ENCODE measurements at places on chromosomes 3 and 15.

DNA sequence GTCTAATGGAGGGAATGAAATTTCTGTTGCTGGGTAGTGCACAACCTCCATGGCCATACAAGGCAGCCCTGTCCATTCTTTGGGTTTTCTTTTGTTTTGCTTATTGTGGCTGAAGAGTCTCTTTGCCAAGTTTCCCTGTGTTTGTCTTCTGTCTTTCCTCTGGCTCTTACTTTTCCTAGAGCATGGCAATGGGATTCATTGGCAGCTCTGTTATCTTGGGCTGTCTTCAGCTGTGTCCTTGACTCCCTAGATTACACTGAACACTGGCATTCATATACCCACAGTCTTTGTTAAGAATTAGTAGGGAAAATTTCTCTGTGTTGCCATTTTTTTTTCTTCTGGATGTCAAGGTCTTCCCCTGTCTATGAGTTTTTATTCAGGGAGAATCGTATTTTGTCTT lies 16.1 kb upstream of the DCBLD2 start:
- no peak for DNase-seq

GRCh38 chr3:126105691-126106187 lies 21.8 kb upstream of the SLC41A3 start:
- no peak for DNase-seq

DNA sequence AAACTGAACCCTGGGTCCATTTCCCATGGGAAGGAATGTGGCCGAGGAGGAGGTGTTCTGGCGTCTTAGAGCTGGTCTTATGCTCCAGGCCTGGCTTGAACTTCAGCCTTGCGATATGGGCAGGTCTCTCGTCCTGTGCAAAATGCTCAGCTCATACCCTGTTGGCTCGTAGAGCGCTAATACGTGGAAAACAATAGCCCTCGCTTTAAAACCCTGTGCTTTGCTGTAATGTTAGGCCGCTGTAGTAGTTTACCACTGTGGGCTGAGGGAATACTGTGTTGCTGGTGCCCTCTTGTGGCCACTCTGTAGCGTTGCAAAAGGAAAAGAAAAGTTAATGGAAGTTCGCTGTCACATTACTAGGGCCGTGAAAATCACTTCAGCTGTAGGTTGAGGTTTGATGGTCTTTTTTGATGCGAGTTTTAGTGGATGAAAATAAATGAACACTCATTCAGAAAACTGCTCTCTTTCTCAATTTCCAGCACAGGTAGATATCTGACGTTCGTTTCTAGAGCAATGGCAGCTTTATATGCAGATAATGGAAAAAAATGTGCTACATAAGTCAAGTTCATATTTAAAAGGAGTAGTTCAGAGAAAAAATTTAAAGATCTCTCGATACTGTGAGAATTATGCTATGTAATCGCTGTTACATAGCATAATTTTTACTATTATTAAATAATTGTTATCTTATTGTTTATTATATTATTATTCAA lies 92.9 kb downstream of the MCTP2 start:
- DNase-seq = peak; percentile 22

GRCh38 chr3:55549177-55549576 lies 62.1 kb upstream of the WNT5A start:
- DNase-seq = no peak

DNA sequence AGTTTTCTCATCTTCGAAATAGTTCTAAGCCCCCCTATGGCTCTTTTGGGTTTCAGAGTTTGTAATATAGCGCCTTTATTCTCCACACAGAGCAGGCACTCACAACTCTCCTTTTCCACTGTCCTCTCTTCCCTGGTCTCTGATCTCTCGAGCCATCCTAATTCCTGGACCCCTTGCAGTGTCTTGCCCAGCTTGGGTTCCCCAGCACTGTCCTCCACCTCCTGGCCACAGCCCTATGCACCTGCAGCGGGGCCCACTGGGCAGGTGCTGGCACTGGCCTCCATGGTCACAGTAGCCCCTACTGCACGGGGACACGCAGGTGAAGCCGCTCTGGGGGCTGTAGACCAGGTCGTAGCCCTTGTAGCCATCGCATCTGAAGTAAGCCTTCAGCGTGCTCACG lies 27.9 kb downstream of the MUC20 start:
- DNase-seq = no peak

GRCh38 chr15:61828860-61829513 lies 231.3 kb downstream of the VPS13C start:
- DNase-seq = no peak

GRCh38 chr3:50478671-50479260 lies 24.7 kb downstream of the CACNA2D2 start:
- DNase-seq = no peak

DNA sequence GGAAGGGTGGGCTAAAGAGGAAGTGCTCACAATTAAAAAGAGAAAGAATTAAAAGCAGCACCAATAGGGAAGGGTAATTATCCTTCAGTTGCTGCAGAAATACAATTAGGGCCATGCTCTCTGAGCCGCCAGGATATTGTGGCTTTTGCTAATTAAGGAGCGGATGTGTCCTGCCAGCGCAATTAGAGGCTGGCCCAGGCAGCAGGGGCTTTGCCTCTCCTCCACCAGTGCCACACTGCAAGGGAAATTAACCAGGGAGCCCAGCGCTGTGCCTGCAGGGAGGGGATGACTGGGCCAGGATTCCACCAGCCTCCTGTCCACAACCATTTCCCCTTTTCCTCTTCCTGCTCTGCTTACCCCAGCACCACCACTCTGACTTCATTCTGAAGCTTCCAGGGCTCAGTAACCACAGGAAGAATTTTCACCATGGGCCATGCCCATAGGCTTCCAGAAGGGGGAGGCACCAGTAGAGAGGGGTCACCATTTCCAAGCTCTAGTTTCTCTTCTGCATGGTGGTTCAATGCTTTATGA lies 10.4 kb upstream of the AEN start:
- DNase-seq = no peak

DNA sequence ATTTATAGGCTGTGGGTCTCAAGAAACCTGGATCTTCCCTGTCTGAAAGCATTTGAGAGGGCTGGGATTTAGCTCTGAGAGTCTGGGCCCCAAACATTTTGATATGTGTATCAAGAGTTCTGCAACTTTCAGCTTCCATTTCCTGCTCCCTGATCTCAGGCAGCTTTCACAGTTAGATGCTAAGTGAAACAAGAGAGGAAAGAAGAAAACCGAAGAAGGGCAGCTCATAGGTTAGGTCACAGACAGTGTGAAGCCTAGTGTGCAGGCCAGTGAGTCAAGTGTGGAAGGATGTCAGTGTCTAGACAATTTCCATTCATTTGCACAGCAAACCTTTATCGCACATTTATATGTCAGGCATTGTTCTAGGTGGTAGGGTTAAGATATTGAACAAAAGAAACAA lies 173.6 kb upstream of the PROK2 start:
- DNase-seq = no peak

- DNase-seq = no peak
These were observed 179.1 kb upstream of the ZPLD1 start for GRCh38 chr3:102255736-102256135.

DNA sequence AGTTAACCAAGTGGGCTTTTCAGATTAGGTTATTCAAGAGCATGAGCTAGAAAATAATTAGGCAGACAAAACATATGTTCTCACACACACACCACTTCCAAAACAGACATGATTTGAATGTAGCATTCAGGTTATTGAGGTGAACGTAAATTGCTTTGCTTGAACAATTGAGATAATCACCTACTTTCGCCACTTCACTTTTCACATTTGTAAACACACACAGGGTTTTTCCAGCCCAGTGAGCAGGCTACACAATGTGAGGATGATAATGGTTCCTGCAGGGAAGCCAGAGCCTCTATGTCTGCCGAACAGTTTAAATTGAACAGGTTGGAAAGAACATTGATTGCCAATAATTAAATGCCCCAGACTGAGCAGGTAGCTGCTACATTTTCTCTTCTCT lies 560.8 kb downstream of the OCA2 start:
- no peak for DNase-seq

DNA sequence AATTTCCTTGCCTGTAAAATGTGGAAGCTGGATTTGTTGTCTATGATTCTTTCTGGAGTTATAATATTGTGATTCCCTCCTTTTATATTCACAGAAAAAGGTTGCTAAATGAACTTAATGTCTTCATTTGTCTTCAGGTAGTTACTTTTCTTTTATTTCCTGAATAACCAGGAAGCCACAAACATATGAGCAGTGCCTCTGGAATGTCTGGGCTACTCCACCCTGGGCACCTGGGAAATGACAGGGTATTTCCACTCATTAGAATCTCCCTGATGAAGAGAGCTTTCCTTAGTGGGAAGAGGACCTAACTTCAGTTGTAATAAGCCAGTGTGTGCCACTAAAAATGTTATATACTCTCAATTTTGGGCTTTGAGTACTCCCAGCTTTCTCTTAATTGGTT lies 3.8 kb upstream of the SLMAP start:
- no peak for DNase-seq

DNA sequence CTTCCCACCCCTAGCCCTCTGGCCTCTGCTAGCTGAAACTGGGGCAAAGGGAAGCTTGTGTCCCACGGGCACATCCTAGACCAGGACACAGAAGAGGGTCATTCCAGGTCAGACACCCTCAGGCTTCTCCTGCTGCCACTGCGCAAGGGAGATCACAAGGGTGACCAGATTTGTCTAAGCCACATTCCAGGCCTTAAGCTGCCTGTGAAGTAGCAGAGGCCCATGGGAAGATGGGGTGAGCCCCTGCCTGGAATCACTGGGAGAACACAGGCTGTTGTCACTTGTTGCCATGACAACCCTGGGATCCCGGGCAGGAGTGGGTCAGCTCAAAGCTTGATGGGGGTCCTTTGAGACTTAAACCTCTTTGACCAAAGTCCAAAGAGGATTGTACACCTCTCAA lies 10.8 kb downstream of the STRA6 start:
- no peak for DNase-seq

DNA sequence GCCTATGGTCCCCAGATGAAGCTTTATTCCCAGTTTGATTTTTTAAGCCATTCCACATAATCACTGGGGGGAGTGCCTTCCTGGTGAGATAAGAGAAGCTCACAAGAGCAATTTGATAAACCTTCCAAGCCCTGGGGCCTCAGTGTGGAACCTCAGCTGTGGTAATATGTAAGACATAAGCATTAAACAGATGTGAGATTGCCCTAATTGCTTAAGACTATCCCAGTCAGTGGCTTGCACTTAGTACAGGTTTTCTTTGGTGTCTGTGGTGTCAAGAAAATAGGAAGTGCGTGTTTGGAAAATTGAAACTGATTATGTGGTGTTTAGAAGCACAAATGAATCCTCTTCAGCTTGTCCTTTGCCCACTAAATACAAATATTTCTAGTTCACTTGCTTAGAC lies 54.3 kb downstream of the LRRN1 start:
- DNase-seq = no peak

- no peak for DNase-seq
These were observed 69.0 kb downstream of the RBM6 start for GRCh38 chr3:50008931-50009330.

DNA sequence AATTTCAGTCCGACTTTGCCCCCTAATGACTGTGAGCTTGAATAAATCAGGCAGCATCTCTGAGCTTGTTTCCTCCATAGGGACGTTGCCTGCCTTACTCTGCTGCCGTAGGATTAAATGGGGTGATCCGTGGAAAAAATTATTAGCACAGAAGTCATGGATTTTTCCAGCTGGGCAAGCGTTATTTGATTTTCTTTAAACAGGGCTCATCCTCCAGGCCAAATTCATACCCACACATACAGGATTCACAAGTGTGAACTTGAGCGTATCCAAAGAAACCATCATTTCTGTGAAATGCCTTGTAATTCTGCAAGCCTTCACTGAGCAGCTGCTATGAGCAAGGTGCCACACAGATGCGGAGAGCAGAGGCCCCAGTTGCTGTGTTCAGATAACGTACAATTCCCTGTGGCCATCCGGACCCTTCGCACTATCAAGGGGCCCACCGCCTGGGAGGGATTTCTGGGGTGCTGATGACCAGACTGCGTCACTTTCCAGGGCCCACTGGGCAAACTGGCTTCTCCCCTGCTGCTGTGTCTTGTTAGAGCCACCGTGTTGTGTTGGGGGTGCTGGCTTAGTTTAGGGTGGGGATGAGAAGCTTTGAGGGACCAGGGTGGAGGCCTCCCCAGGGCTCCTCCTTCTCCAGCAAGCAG lies 61.4 kb downstream of the MGLL start:
- no peak for DNase-seq

DNA sequence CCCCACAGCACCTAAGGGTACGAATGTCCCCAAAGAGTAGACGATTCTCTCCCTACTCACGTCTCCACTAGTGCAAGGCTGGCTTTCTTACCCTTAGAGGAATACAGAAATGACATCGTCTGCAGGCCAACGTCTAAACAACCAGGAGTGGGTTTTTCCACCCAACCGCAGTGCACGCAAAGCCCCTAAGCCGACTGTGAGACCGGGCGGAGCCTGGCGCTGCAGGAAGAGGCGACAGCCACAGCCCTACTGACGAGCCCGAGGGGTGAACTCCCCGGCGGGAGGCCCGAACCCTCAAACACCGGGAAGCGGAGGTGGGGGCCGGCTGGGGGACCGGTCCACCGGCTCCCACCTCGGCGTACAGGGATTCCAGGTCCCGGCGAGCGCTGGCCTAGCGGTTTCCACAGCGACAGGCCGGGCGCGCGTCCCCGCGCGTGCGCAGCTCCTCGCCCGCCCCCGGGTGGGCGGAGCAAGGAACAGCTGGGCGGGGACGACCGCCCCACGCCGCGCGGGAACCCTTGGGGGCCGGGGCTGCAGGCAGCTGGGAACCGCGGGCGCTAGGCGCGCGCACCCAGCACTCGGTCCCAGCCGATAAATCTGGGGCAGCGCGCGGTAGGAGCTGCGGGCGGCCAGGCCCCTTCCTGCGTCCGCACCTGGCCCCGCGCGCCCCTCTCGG lies at the start of the genes CEP19 and PIGX:
CEP19 (minus strand) TSS at position 413 of the 676 bp plus-strand sequence. CDS start 3,593 bp downstream, outside the sequence.
PIGX (plus strand) TSS at position 540 of the 676 bp plus-strand sequence.
- peak; percentile 85 for DNase-seq

GRCh38 chr15:61989667-61990066 lies 70.6 kb downstream of the VPS13C start:
- no peak for DNase-seq

DNA sequence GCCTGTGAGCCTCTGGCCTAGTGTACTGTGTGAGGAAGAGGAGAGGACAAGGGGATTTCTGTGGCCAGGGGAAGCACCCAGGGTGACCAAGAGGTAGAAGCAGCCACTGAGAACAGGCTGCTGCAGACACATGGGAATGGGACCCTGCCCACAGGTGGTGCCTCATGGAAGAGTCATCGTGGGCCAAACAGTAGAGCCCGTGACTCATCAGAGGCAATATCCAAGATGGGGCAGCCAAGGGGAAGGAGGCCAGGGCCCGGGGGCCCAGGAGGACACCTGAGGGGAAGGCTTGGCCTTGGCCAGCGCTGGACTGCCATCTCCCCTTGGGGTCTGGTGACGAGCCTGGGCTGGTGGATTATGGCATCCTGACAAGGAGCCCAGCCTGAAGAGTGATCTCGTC lies 275.0 kb upstream of the LYSMD4 start:
- DNase-seq = no peak

GRCh38 chr3:39515681-39516441 lies 48.4 kb downstream of the MOBP start:
- DNase-seq = no peak

- DNase-seq = no peak
These were observed 14.0 kb downstream of the PLCD1 start for GRCh38 chr3:38015485-38015884.

- no peak for DNase-seq
These were observed 87.2 kb downstream of the SLCO3A1 start for GRCh38 chr15:91940496-91941381.
